ENCODE measurements at places on chromosomes 2 and 18.

DNA sequence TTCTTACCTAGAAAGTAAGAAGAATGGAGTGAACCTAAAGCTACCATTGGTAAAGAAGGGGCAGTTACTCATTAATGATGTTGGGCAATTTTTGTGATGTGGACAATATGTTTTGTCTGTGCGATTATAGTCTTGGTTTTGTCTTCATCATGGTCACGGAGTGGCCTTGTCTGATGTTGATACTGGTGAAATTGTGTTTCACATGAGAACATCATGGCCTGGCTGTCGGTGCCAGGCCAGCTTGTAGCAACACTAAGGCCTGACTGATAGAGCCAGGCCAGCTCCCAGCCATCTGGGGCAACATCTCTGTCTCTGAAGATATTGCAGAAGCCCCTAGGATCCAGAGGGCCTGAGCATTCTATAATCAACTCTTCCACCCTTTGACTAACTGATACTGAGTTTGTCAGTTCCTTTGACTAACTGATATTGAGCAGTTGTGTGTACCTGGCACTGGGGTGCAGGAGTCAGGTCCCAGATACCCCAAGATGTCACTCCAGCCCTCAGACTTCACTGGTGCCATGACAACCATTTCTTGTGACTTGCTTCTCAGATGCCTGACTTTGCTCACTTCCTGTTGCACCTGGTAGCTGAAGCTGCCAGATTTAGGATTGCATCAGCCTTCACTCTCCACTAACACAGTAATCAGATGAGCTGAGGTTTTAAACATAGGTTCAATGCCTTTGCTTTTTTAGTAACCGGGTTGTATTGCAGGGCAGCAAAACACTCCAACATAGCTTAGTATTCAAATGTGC, 62.5 kb downstream of the RPIA start:
- no peak for DNase-seq

DNA sequence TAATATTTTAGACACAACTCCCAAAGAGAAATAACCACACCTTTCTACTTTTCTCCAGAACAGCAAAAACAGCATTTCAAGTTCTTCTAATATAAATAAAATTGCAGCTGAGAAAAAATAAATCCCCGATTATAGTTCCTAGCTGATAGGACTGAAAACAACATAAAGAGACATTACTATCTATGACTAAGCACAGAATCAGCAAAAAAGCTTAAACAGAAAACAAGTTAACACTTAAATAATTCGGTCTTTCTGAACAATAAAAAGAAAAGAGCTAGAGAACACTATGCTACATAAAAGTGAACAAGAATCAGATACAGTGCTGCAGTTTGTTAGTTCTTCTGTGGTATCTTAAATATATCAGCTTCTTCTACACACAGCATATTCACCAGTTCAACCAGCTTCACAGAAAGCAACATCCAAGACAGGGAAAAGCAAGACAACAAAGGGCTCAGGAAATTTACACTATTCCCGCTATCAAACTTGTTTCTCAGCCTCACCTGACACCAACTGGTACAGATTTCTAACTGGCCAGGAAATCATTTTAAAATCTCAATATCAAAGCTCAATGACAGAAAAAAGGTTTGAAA, 28.6 kb downstream of the FEZ2 start:
- no peak for DNase-seq

GRCh38 chr2:96729748-96730147, 10.1 kb downstream of the LMAN2L start:
- no peak for DNase-seq

GRCh38 chr2:18614041-18614440, 24.7 kb upstream of the NT5C1B start:
- DNase-seq, result no peak

- DNase-seq, result no peak
These were observed 83.9 kb downstream of the PAX3 start for GRCh38 chr2:222214885-222215284.

- no peak for DNase-seq
These were observed 62.4 kb downstream of the GTF3C3 start for GRCh38 chr2:196737046-196737445.

DNA sequence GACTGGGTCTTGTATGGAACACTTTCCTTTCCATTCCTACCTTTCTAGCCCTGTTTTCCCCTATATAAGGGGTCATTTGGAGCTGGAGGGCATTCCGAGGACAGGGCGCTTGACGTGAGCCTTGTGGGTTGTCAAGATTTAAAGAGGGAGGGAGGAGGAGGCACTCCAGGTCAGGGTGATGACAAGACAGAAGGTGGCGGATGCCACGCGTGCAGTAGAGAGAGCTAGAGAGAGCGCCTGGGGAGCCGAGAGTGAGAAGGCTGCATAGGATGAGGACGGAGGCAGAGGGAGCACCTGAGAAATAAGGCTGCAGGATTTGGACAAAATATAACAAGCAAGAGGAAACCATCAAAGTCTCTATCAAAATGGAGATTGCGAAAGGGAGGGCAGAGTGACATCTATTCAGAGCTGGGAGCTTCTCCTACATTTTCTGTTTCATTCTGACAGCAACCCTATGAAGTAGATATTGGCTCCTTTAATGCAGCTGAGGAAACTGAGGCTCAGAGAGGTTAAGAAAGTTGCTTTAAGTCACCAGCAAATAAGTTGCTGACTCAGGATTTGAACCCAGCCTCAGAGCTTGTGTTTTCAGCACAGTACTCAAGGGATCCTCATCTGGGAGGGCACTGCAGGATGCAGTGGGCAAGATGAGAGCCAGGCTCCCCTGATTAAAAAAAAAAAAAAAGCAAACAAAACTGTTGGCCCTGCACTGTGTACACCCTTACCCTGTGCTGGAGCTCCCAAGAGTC, 124.2 kb downstream of the MRO start:
- no peak for DNase-seq

DNA sequence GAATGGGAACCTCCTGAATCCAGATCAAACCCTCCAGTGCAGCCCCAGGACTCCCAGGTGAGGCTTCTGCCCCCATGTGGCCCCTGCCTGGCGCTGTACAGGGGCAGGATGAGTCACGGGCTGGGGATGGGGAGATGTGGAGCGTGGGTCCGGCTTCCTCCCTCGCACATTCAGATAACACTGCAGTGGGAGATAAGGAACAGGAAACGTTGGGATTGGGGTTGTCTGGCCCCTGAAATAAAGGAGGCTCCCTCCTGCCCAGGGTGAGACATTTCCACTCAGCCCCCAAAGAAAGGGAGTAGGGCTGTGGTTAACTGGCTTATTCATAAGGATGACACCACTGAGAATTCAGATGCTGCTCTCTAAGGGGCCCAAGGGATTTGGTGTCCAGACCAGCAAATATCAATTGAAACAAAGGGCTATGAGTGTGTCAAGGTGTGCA, 30.7 kb downstream of the IGFBP5 start:
- no peak for DNase-seq

- peak; percentile 26 for DNase-seq
These were observed 851 bp downstream of the EIF2AK3 start for GRCh38 chr2:88626171-88627054.

DNA sequence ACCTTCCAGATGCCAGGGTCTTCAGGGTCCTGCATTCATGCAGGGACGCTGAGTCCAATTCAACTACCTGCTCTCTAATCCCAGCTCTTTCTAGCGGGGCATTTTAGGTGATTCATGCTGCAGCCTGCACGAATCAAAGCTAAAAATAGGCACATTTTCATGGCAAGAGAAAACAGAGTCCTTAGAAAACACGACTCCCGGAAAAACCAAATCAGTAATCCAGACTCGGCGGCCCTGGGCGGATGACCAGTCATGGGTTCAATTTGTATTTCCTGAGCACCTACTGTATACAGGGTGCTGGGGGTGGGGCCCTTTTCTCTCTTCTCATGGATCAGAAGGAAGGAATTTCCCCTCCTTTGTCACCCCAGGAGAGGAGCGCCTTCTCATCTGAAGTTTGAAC, 64.4 kb downstream of the LONRF2 start:
- DNase-seq, result no peak

DNA sequence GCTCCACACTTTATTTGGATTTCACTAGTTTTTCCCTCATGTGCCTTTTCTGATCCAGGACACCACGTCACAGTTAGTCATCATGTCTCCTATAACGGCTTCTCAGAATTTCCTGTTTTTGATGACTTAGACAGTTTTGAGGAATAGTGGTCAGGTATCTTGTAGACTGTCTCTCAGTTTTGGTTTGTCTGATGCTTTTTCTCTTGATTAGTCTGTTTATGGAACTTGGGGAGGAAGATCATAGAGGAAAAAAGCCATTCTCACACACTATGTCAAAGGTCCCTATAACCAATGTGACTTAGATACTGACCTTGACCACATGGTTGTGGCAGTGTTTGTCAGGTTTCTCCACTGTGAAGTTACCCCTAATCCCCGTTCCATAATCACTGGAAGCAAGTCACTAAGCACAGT, 89.0 kb downstream of the RAPH1 start:
- no peak for DNase-seq

GRCh38 chr2:25980951-25981350, 1.3 kb downstream of the KIF3C start:
- DNase-seq, result no peak

DNA sequence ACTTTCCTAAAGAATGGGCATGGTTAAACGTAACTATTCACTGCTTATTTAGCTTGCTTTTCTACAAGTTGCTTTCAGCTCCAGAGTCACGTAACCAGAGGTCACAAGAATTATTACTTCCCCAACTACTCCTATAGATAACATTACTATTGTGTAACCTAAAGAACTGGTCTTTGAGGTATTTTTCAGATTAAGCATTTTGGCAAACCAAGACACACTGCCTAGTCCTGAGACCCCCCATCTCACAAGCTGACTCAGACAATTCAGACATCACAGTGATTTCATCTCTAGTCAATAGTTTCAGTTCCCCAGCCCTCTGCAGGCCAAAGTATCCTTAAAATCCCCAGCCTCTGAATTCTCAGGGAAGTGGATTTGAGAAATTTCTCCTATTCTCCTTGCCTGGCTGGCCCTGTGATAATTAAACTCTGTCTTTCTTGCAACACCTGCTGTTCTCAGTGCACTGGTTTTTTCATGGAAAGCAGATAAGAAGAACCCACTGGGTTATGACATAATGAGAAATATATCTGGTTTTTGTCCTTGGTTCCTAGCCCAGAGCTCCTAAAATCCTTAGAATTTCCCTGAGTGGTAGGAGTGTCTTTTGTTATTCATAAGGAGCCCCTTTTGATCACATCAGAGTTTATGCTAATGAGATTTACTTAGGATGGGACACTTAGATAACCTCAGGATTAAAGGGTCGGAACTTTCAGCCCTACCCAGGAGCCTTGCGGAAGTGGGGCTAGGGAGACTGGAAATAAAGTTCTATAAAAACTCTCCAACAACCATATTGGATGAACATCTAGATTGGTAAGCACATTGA, 1310.8 kb upstream of the CHAC2 start:
- DNase-seq, result no peak
